ENCODE measurements at places on chromosomes 1 and 21. TPM values are rescaled to one million over a fixed set of nuclear protein-coding genes. Genes with fewer than 3 reads are reported as not detected.

- H3K36me3 ChIP-seq: no peaks in the 10 kb centered on the region
- no peaks in the 10 kb centered on the region for H3K4me1 ChIP-seq
- H3K27me3 ChIP-seq: no peaks in the 10 kb centered on the region
- no peak overlapping the region for H3K27ac ChIP-seq
Measured at GRCh38 chr1:16175610-16176553, 20.0 kb upstream of the EPHA2 start.

Gene TNFRSF18
- polyA plus RNA-seq: 21.2 TPM

DNA sequence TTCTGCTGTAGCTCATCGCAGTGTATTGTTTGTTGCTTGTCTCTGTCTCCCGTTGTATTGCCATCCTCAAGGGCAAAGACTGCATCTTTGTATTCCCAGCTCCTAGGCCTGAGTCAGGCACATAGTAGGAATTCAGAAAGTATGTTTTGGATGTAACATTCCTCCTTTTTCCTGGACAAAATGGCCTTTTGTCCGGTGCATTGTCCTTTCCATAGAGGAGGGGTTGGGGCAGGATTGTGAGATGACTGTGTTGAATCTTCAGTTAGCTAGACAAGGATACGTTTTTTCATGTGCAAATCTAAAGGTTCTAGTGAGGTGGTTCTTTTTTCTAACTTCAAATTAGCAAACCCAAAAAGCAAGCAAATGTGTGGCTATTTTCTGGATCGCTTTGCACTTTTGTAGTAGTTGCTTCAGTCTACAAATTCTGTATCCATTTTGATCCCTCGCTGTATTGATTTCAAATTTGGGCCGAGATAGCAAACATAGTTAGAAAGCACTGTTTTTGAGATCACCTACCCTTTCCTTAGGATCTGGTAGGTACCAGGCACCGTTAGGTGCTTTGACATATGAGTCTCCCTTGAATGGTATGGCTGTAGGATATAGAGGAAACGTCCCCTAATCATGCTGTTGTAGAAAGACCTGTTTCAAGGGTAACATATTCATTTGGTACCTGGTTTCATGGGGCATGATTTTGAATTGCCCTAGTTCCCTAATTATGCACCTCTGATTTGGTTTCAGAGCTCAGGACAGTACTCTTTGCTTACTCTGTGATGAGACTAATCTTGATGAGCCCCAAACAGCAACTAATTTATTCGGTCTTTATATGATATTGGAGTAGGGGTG is 1.2 kb downstream of the PPP1R8 start:
- H3K36me3 ChIP-seq: peaks cover 34% of the 10 kb centered on the region
- no peak for DNase-seq
- H3K27ac ChIP-seq: peak overlapping the region; percentile 81
- no peaks in the 10 kb centered on the region for H3K27me3 ChIP-seq
- peaks cover 17% of the 10 kb centered on the region for H3K4me1 ChIP-seq
- H3K4me3 ChIP-seq: peak overlapping the region; percentile 92

DNA sequence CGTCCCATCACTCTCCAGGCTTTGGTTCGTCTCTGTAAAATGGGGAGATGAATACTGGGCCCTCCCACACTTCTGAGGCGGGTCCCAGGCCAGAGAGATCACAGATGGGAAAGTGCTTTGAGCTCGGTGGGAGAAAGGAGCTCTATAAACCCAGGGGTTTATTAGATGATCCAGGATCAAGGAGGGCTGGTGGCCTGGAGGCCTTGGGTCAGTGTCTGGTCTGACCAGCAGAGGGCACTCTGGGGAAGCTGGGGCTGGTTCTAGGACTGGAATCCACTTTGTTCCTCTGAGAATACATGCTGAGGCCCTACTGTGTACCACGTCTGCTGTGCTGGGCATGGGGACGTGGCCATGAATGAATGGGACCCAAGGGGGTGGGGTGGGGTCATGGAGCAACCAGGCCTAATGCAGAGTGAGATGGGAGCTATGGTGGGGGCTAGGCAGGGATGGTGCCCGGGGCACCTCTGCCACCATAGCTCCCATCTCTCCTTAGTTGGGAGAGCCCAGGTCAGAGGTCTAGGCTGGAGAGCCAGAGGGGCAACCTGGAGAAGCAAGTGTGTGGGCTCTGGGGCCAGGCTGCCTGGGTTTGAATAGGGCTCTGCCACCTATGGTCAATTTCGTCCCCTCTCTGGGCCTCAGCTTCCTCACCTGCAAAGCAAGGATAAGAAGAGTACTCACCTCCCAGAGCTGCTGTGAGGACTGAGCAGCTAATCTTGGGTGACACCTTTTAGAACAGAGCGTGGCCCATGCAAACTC is 9.0 kb upstream of the FAM131C start:
- no peak overlapping the region for H3K4me3 ChIP-seq
- DNase-seq: peak; percentile 48
- no peak overlapping the region for H3K27ac ChIP-seq
- no peaks in the 10 kb centered on the region for H3K36me3 ChIP-seq
- no peaks in the 10 kb centered on the region for H3K27me3 ChIP-seq
- H3K4me1 ChIP-seq: no peaks in the 10 kb centered on the region

Gene CEPT1
- 37.5 TPM for polyA plus RNA-seq

GRCh38 chr21:22019766-22020165 is 1021.6 kb downstream of the NCAM2 start:
- DNase-seq: no peak
- H3K4me3 ChIP-seq: no peak overlapping the region
- H3K4me1 ChIP-seq: no peaks in the 10 kb centered on the region
- no peak overlapping the region for H3K27ac ChIP-seq

- no peak overlapping the region for H3K27ac ChIP-seq
- no peak overlapping the region for H3K4me3 ChIP-seq
- no peaks in the 10 kb centered on the region for H3K36me3 ChIP-seq
- peak; percentile 82 for DNase-seq
Measured at GRCh38 chr1:11645670-11646265, 8.5 kb downstream of the FBXO2 start.

DNA sequence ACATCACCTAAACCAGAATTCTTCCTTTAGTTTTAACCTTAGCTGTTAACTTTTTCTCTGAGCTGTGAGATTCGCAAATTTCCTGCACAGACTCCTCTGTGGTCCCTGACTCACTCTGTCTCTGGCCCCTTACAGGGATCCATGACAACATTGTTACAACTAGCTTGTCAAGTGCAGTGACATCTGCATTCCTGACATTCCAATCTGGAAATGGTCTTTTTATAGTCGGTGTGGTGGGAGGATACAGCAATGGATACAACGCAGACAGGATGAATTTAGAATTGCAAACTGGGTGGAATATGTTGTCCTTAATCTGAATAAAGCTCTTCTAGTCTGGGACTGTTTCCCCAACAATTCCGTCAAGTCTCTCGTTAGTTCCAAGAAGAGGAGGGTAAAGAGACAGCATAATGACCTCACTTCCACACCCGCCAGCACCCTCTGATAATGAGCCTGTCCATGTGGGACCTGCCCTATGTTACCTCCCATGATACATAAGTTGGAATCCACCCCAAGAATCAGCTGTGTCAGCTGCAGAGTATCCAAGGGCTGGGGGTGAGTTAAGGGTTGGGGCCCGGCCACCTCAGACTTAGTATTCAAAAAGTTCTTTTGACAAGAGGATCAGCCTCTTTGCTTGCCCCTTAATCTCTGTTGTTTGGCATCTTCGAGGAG is 49.4 kb downstream of the ILDR2 start:
- no peaks in the 10 kb centered on the region for H3K36me3 ChIP-seq
- H3K27ac ChIP-seq: no peak overlapping the region
- H3K4me1 ChIP-seq: no peaks in the 10 kb centered on the region
- no peak for DNase-seq
- H3K4me3 ChIP-seq: no peak overlapping the region

Gene CCDC24
- 0.18 TPM for polyA plus RNA-seq

Gene COL11A1
- not detected for polyA plus RNA-seq

- DNase-seq: no peak
- H3K36me3 ChIP-seq: no peaks in the 10 kb centered on the region
- H3K27me3 ChIP-seq: no peaks in the 10 kb centered on the region
- H3K4me3 ChIP-seq: no peak overlapping the region
- H3K27ac ChIP-seq: no peak overlapping the region
- peaks cover 25% of the 10 kb centered on the region for H3K4me1 ChIP-seq
Measured at GRCh38 chr1:155251566-155251965, 3.7 kb downstream of the ENTREP3 start.

DNA sequence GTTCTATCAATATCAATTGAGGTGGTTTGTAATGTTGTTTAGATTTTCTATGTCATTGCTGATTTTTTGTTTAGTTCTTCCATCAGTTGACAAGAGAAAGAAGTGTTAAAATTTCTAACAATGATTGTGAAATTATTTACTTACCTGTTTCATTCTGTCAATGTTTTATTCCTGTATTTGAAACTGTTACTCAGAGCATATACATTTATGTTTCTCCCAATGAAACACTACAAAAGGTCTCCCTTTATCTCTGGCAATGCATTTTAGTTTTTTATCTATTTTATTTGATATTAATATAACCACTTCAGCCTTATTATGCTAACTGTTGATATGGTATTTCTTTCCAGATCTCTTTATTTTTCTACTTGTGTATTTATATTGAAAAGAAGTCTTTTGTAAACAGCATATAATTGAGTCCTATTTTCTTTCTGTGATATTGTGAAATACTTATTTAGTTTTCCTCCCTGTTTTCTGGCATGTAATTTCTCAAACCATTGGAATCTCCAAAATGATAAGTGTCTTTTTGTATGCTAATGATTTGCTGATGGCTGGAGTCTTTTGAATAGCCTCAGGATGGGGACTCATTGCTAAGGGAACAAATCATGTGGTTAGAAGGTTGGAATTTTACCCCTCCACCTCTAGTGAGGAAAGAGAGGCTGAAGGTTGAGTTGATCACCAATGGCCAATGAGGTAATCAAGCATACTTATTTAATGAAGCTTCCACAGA is 122.0 kb downstream of the ADSS2 start:
- peaks cover 4% of the 10 kb centered on the region for H3K27me3 ChIP-seq
- H3K36me3 ChIP-seq: no peaks in the 10 kb centered on the region
- no peak overlapping the region for H3K4me3 ChIP-seq

GRCh38 chr1:183571678-183572268 is 18.5 kb downstream of the NCF2 start:
- H3K4me1 ChIP-seq: no peaks in the 10 kb centered on the region
- DNase-seq: no peak
- no peaks in the 10 kb centered on the region for H3K36me3 ChIP-seq
- H3K27me3 ChIP-seq: no peaks in the 10 kb centered on the region

Gene CYP4Z1
- not detected for polyA plus RNA-seq

Gene FAM3B
- not detected for polyA plus RNA-seq

Gene BECN2
- polyA plus RNA-seq: not detected

- H3K4me1 ChIP-seq: no peaks in the 10 kb centered on the region
- no peak overlapping the region for H3K4me3 ChIP-seq
Measured at GRCh38 chr1:189027512-189027911, 1450.2 kb downstream of the BRINP3 start.

GRCh38 chr1:226632922-226633351 is 84.4 kb downstream of the STUM start:
- no peak overlapping the region for H3K4me3 ChIP-seq
- peaks cover 57% of the 10 kb centered on the region for H3K4me1 ChIP-seq
- no peak for DNase-seq

GRCh38 chr1:105359457-105359856 is 1609.8 kb downstream of the AMY1C start:
- H3K27ac ChIP-seq: no peak overlapping the region
- no peak for DNase-seq
- H3K27me3 ChIP-seq: no peaks in the 10 kb centered on the region
- no peaks in the 10 kb centered on the region for H3K4me1 ChIP-seq

GRCh38 chr1:163315773-163316374 is 5.9 kb upstream of the NUF2 start:
- no peaks in the 10 kb centered on the region for H3K27me3 ChIP-seq
- DNase-seq: peak; percentile 31
- H3K4me3 ChIP-seq: no peak overlapping the region
- H3K36me3 ChIP-seq: peaks cover 4% of the 10 kb centered on the region

- no peak for DNase-seq
- H3K4me1 ChIP-seq: peaks cover 11% of the 10 kb centered on the region
- H3K4me3 ChIP-seq: no peak overlapping the region
- H3K36me3 ChIP-seq: no peaks in the 10 kb centered on the region
Measured at GRCh38 chr1:116234429-116234828, 123.2 kb downstream of the MAB21L3 start.

GRCh38 chr1:230549625-230550024 is 92.7 kb upstream of the COG2 start:
- H3K36me3 ChIP-seq: no peaks in the 10 kb centered on the region
- H3K4me1 ChIP-seq: no peaks in the 10 kb centered on the region
- no peak overlapping the region for H3K4me3 ChIP-seq
- H3K27me3 ChIP-seq: peaks cover 5% of the 10 kb centered on the region

GRCh38 chr1:175269151-175269550 is 76.6 kb upstream of the KIAA0040 start:
- no peak for DNase-seq
- peaks cover 13% of the 10 kb centered on the region for H3K27me3 ChIP-seq
- no peaks in the 10 kb centered on the region for H3K36me3 ChIP-seq

Gene SPRR2G
- not detected for polyA plus RNA-seq

DNA sequence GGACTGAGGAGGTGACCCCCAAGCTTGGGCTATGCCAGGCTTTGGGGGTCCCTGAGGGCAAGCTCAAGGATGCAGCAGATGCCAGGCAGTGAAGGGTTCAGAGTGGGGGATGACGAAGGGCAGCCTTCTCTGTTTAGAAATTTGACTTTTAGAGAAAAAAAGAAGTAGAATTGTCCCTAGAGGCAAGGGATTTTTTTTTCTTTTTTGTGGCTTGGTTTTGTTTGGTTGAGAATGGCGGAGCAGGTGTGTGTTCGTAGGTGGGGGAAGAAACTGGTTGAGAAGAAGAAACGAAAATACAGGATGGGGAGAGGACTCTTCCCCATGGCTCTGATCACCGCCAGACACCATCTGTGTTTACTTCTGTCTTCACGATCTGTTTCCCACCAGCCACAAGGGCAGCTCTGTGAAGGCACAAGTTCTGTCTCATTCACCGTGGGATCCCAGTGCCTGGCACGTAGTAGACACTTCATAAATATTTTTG is 8.2 kb downstream of the PLA2G5 start:
- DNase-seq: no peak
- no peaks in the 10 kb centered on the region for H3K36me3 ChIP-seq
- no peaks in the 10 kb centered on the region for H3K4me1 ChIP-seq
- no peak overlapping the region for H3K27ac ChIP-seq
- H3K4me3 ChIP-seq: no peak overlapping the region
